ENCODE measurements at places on chromosomes 7 and 10. TPM values are rescaled to one million over a fixed set of nuclear protein-coding genes. Genes with fewer than 3 reads are reported as not detected.

Gene EPO
- 0.44 TPM for total RNA-seq

- H3K36me3 ChIP-seq: no peaks in the 10 kb centered on the region
- no peak overlapping the region for H3K27ac ChIP-seq
- DNase-seq: no peak
- no peaks in the 10 kb centered on the region for H3K27me3 ChIP-seq
- H3K4me1 ChIP-seq: no peaks in the 10 kb centered on the region
Observed at GRCh38 chr10:75852851-75853484, 421.5 kb downstream of the LRMDA start.

GRCh38 chr7:34759477-34760125 lies 101.6 kb downstream of the NPSR1 start:
- DNase-seq: peak; percentile 40
- no peak overlapping the region for H3K4me3 ChIP-seq
- no peaks in the 10 kb centered on the region for H3K36me3 ChIP-seq
- no peaks in the 10 kb centered on the region for H3K27me3 ChIP-seq
- no peak overlapping the region for H3K27ac ChIP-seq

GRCh38 chr7:45147858-45148652 lies 9.5 kb upstream of the RAMP3 start:
- no peak overlapping the region for H3K4me3 ChIP-seq
- no peaks in the 10 kb centered on the region for H3K27me3 ChIP-seq
- peak; percentile 29 for DNase-seq
- no peaks in the 10 kb centered on the region for H3K36me3 ChIP-seq
- H3K27ac ChIP-seq: no peak overlapping the region
- peaks cover 2% of the 10 kb centered on the region for H3K4me1 ChIP-seq
